ENCODE measurements at places on chromosomes 11 and 22.

- no peak for DNase-seq
- peak overlapping the region; percentile 25 for H3K27ac ChIP-seq
- H3K4me1 ChIP-seq = peaks cover 37% of the 10 kb centered on the region
These were observed 3.5 kb upstream of the AMPD3 start for GRCh38 chr11:10451426-10452116.

GRCh38 chr11:103633068-103633788, 403.2 kb upstream of the DDI1 start:
- H3K4me3 ChIP-seq = no peak overlapping the region
- H3K4me1 ChIP-seq = no peaks in the 10 kb centered on the region
- H3K36me3 ChIP-seq = no peaks in the 10 kb centered on the region
- H3K27me3 ChIP-seq = no peaks in the 10 kb centered on the region
- no peak for DNase-seq
- H3K27ac ChIP-seq = no peak overlapping the region

DNA sequence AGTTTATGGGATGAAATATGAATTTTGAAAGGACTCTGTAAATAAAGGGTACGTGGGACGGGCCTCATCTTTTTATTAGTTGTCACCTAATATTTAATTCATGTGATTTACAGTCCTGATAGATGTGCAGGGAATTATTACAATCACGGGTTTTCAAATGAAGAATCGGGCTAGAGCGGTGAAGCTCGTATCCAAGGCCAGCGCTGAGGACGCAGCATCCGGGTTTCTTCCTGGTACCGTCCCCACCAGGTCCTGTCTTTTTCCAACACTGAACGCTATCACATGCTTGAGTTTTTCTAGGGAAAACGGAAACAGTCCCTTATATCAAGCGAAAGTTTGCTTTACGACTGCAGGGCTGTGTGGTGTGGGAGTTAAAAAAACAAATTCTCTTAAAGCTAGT, 787 bp downstream of the SMDT1 start:
- DNase-seq = peak; percentile 29
- H3K4me3 ChIP-seq = peak overlapping the region; percentile 97
- peaks cover 32% of the 10 kb centered on the region for H3K36me3 ChIP-seq
- H3K27me3 ChIP-seq = no peaks in the 10 kb centered on the region

DNA sequence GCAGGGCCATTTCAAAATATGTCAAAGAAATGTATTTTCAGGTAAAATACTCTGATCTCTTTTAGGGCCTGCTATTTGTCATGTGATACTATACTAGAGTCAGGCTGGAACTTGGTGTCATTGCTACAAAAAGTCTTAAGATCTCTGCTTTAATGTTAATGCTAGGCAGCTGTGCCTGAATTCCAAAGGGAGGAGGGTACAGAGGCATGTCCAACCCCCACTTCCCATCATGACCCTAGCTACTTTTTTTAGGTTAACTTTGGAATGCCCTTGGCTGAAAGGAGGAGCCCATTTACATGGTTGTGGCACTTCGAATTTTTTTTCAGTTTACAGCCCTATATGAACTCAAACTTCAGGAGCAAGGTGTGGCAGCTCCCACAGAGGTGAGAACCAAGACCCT, 58.1 kb downstream of the OSBP2 start:
- no peak for DNase-seq
- no peaks in the 10 kb centered on the region for H3K27me3 ChIP-seq
- H3K4me3 ChIP-seq = no peak overlapping the region
- no peak overlapping the region for H3K27ac ChIP-seq
- H3K4me1 ChIP-seq = no peaks in the 10 kb centered on the region
- H3K36me3 ChIP-seq = no peaks in the 10 kb centered on the region

- H3K27ac ChIP-seq = no peak overlapping the region
- DNase-seq = no peak
- H3K4me3 ChIP-seq = no peak overlapping the region
- H3K27me3 ChIP-seq = peaks cover 23% of the 10 kb centered on the region
- peaks cover 17% of the 10 kb centered on the region for H3K4me1 ChIP-seq
- no peaks in the 10 kb centered on the region for H3K36me3 ChIP-seq
These were observed 16.0 kb downstream of the RASD2 start for GRCh38 chr22:35556666-35557065.

GRCh38 chr11:120785576-120785975, 238.3 kb upstream of the TBCEL start:
- H3K4me1 ChIP-seq = no peaks in the 10 kb centered on the region
- H3K27me3 ChIP-seq = peaks cover 9% of the 10 kb centered on the region
- DNase-seq = no peak

DNA sequence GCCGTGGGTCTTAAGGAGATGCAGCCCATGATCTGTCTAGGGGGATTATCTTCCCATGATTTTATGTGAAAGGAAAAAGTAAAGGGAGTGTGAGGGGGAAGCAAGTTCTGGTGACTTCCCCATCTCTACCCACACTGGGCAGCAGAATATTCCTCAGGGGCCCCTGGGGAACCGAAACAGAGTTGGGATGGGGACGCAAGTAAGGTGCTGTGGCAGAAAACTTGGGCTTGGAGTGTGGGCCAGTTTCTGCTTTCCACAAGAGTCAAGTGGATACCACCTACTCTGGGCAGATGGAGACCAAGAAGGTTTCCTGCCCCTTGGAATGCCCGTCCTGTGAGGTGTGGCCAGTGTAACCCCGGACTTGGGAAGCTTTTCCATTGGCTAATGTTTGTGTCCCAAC, 64.4 kb downstream of the SGSM3 start:
- no peak overlapping the region for H3K27ac ChIP-seq
- no peaks in the 10 kb centered on the region for H3K27me3 ChIP-seq
- H3K4me1 ChIP-seq = peaks cover 44% of the 10 kb centered on the region
- peaks cover 16% of the 10 kb centered on the region for H3K36me3 ChIP-seq
- DNase-seq = no peak
- no peak overlapping the region for H3K4me3 ChIP-seq

- no peaks in the 10 kb centered on the region for H3K27me3 ChIP-seq
- H3K27ac ChIP-seq = no peak overlapping the region
- H3K4me3 ChIP-seq = no peak overlapping the region
- DNase-seq = no peak
- peaks cover 12% of the 10 kb centered on the region for H3K36me3 ChIP-seq
These were observed 64.0 kb downstream of the DKK3 start for GRCh38 chr11:11944444-11944843.

Data from activated naive CD8-positive, alpha-beta T cell treated with anti-CD3 and anti-CD28 coated beads, Interleukin-2, amount 10 ng/mL, durations not matched to agents 7 days and 5 days (primary cell).